ENCODE measurements at places on chromosomes 2 and 18. TPM values are rescaled to one million over a fixed set of nuclear protein-coding genes. Genes with fewer than 3 reads are reported as not detected.

SDC1 gene
- 27.5 TPM for total RNA-seq

TSN gene
- 86.9 TPM for total RNA-seq

OSR1 gene
- total RNA-seq = not detected

SLC5A7 gene
- 0.04 TPM for total RNA-seq

ZEB2 gene
- 72.9 TPM for total RNA-seq

CIB4 gene
- total RNA-seq = not detected

FKBP7 gene
- 47.0 TPM for total RNA-seq

CYP1B1 gene
- 0.39 TPM for total RNA-seq

TTC21B gene
- total RNA-seq = 27.3 TPM

CIDEA gene
- not detected for total RNA-seq

STAMBP gene
- total RNA-seq = 77.3 TPM

OTOS gene
- not detected for total RNA-seq

DYNC1I2 gene
- total RNA-seq = 174 TPM

CDKL4 gene
- total RNA-seq = not detected

GKN1 gene
- total RNA-seq = not detected

INSIG2 gene
- total RNA-seq = 22.7 TPM

RNF152 gene
- 23.0 TPM for total RNA-seq

LYG2 gene
- total RNA-seq = not detected

AGXT gene
- not detected for total RNA-seq

GPR155 gene
- 0.37 TPM for total RNA-seq

KCTD18 gene
- 9.5 TPM for total RNA-seq

SLC8A1 gene
- 9.6 TPM for total RNA-seq

PAX8 gene
- total RNA-seq = 1.4 TPM

ANKRD53 gene
- not detected for total RNA-seq

CENPA gene
- total RNA-seq = 42.8 TPM

LRRC30 gene
- not detected for total RNA-seq

LBX2 gene
- total RNA-seq = 0.12 TPM

RAB27B gene
- total RNA-seq = 0.43 TPM

ZFP36L2 gene
- 13.8 TPM for total RNA-seq

NEU4 gene
- total RNA-seq = not detected

GALR1 gene
- total RNA-seq = not detected

HOXD3 gene
- total RNA-seq = not detected

GALNT3 gene
- 0.65 TPM for total RNA-seq

RTP5 gene
- not detected for total RNA-seq

COX7A2L gene
- 212 TPM for total RNA-seq

ABCG8 gene
- total RNA-seq = not detected

PID1 gene
- 0.90 TPM for total RNA-seq

ANKRD30B gene
- total RNA-seq = not detected

PAX3 gene
- 4.6 TPM for total RNA-seq

VIT gene
- total RNA-seq = not detected

LINC00305 gene
- total RNA-seq = not detected

KCNG2 gene
- 0.99 TPM for total RNA-seq

CTAGE1 gene
- total RNA-seq = not detected

FBXO48 gene
- 2.9 TPM for total RNA-seq

HOXD13 gene
- not detected for total RNA-seq

Data from neural progenitor cell (in vitro differentiated cells).